ENCODE measurements at places on chromosomes 5 and 9.

DNA sequence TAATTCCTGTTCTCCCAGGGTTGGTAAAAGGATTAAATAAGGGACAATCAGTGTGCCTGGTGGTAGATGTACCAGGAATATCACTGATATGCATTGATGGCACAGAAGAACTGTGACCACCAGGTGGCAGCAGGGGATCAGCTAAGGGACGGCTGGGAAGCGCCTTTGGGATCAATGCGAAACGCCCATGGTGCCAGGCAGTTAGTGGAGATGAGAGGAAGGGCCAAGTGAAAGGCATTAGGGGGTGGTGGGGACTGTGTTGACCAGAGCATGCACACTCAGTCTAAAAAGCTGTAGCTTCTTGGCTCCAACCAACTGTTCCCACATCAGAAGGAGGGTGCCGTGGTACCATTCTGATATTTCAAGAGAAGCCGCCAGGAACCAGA is 55.6 kb downstream of the ARHGEF37 start:
- ATAC-seq, result peak; percentile 44

DNA sequence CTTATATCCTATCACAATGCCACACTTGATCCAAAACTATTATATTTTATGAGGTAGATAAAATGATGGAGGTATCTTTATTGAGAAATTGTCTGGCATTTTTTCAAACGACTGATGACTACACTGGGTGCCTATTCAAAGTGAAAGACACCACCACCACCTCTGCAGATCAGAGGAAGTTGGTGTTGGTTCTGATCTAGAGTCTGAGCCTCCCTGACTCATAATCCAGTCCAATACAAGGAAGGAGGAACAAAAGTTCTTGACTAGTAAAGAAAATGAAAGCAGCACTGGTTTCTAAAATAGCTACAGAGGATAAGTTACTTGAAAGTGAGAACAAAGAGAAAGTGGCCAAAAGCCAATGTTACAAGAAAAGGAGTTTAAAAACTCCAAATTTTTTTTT is 139.9 kb downstream of the RFX3 start:
- peak; percentile 100 for ATAC-seq

GRCh38 chr9:127586537-127586936 is 25.5 kb upstream of the STXBP1 start:
- peak; percentile 71 for ATAC-seq

- no peak for ATAC-seq
These were observed 410.2 kb downstream of the PSAT1 start for GRCh38 chr9:78707080-78707479.

- ATAC-seq, result peak; percentile 36
These were observed 1.2 kb upstream of the ADAMTS6 start for GRCh38 chr5:65482736-65483545.

- no peak for ATAC-seq
These were observed 962 bp upstream of the NR6A1 start for GRCh38 chr9:124771867-124772679.

DNA sequence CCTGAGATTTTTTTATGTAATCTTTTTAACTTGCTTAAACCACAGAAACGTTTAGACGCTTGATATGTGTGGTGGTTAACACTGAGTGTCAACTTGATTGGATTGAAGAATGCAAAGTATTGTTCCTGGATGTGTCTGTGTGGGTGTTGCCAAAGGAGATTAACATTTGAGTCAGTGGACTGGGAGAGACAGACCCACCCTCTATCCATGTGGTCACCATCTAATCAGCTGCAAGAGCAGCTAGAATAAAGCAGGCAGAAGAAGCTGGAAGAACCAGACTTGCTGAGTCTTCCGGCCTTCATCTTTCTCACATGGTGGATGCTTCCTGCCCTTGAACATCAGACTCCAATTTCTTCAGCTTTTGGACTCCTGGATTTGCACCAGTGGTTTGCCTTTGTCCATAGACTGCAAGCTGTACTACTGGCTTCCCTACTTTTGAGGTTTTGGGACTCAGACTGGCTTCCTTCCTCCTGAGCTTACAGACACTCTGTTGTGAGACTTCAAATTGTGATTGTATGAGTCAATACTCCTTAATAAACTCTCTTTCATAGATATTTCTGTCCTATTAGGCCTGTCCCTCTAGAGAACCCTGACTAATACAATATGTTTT is 816.0 kb upstream of the CDH9 start:
- ATAC-seq, result no peak

DNA sequence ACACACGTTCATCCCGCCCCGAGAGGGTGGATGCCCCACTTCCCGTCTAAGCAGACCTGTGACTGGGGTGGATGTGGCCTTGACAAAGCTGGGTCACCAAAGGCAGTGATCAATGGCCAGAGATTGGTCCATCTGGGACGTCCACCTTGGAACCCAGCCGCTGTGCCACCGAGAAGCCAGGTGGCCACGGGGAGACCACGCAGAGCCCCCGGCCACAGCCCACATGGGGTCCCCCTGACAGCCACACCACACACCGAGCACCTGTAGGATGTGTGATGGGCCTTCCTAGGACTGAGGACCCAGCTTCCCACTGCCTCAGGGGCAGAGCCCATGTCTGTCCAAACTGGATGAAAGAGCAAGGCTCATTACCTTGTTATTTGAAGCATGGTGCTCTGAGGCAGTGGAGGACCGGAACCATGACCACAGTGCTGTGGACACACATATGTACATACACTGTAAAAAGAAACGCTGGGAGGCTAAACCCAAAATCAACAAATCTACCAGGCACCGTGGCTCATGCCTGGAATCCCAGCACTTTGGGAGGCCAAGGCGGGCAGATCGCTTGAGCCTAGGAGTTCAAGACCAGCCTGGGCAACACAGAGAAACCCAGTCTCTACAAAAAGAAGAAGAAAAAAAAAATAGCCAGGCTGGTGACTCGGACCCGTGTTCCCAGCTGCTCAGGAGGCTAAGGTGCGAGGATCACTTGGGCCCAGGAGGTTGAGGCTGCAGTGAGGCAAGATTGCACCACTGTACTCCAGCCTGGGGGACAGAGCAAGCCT is 50.1 kb downstream of the MRPL36 start:
- no peak for ATAC-seq

DNA sequence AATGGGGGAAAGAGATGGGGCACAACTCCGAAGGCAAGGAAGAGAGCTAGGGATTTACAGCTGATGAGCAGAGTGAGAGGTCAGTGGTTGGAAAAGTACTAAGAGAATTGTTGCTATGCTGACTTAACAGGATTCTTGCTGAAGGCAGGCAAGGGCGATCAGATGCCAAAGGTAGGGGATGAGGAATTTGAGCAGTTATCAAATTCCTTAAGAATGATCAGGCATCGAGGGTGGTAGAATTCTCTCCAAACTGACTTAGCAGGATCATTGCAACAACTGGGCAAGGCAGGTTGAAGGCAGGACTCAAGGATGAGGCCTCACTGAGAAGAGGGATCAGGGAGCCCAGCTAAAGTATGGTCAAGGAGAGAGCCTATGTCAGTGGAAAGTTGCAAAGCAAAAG is 171.0 kb downstream of the HSD17B3 start:
- no peak for ATAC-seq
